ENCODE measurements at places on chromosomes 2 and 18. TPM values are rescaled to one million over a fixed set of nuclear protein-coding genes. Genes with fewer than 3 reads are reported as not detected.

DNA sequence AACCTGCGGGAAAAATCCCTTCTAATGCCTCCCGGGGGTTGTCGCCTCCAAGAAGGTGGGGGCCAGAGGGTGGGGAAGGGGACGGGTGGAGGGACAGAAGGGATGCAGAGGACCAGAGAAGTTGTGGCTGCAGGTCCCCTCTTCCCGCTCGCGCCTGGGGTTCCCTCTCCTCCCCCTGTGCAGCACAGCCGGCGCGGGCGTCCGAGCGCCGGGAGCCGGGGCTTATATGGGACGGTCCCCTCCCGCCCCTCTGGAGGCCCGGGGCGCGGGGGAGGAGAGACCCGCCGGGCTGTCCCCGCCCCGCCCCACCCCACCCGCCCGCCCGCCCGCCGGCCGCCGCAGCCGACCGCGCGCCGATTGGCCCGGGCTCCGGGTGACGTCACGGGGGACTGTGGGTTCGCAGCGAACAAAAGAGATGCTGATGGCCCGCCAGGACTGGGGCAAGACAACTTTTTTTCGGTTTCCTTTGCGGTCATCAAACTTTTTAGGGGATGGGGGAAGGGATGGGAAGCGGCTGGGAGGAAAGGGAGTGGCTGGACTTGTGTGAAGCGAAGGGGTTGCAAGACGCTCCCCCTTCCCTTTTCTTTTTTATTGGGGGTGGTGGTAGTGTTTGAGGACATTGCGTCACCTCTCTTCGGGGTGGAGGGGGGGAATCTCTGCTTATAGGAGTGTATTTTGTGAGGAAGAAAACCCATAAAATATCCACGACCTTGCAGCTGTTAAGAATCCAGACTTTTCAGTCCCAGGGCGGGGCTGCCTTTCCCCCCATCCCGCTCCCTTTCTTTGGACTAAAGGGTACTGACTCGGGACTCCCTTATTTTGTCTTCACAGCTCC lies at the start of gene FN1:
Gene FN1 (minus strand): TSS at position 199 of the 835 bp plus-strand sequence. CDS start 266 bp downstream, outside the sequence.
- H3K4me3 ChIP-seq: peak within 1 kb of the TSS; percentile 68
- H3K27me3 ChIP-seq: peaks cover 14% of the 10 kb centered on the region
- H3K27ac ChIP-seq: no peak within 1 kb of the TSS
- no peaks in the 10 kb centered on the region for H3K36me3 ChIP-seq
- no peak for DNase-seq
- no peaks in the 10 kb centered on the region for H3K4me1 ChIP-seq

GRCh38 chr18:64365106-64365505 lies 216.2 kb upstream of the LINC00305 start:
- no peak for DNase-seq
- H3K27ac ChIP-seq: no peak overlapping the region
- no peaks in the 10 kb centered on the region for H3K27me3 ChIP-seq
- H3K36me3 ChIP-seq: no peaks in the 10 kb centered on the region

- no peaks in the 10 kb centered on the region for H3K27me3 ChIP-seq
- DNase-seq: no peak
- no peak overlapping the region for H3K4me3 ChIP-seq
- H3K27ac ChIP-seq: no peak overlapping the region
- peaks cover 10% of the 10 kb centered on the region for H3K36me3 ChIP-seq
Measured at GRCh38 chr2:10165282-10165681, 42.7 kb downstream of the RRM2 start.

- H3K4me1 ChIP-seq: peaks cover 21% of the 10 kb centered on the region
- H3K36me3 ChIP-seq: no peaks in the 10 kb centered on the region
- no peak for DNase-seq
Measured at GRCh38 chr2:127411653-127412369, 6.4 kb upstream of the PROC start.

GRCh38 chr2:177670791-177671535 lies 278.4 kb downstream of the AGPS start:
- H3K27me3 ChIP-seq: no peaks in the 10 kb centered on the region
- no peaks in the 10 kb centered on the region for H3K36me3 ChIP-seq
- no peak overlapping the region for H3K27ac ChIP-seq
- no peaks in the 10 kb centered on the region for H3K4me1 ChIP-seq
- no peak for DNase-seq
- H3K4me3 ChIP-seq: no peak overlapping the region

DNA sequence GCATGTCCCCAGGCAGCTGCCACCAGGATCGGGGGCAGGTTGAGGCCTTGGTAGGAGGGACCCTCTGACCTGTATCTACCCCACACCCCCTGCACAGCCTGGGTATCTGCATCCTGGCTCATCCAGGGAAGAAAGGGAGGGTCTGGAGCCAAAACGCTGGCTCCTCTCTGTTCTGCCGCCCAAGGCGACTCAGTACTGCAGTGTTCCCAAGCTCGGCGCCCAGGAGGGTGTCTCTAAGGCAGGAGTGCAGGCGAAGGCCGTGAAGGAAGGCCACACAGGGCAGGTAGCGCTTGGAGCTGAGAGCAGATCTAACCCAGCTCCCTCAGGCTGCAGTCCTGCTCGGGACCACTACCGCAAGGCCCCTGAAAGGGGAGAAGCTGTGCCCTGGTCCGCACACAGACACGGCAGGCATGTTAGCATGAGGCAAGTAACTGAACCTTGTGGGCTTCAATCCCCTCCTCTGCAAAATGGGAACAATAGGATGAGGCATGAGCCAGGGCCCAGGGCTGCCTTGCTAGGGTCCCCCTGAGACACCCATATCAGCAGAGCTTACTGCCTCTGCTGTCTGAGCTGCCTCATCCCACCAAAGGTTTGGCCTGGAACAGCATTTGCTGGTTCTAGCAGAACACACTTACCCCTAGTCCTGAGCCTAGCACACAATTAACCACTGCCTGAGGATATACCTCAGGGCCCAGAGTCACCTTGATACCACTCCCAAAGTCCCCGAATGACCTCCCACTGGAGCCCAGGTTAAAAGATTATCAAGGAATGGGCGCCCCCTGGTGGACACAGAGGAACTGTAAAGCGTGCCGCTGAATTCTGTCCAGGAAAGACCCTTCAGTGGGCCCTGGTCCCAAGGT lies 6.5 kb downstream of the PTMA start:
- peaks cover 8% of the 10 kb centered on the region for H3K36me3 ChIP-seq
- H3K4me3 ChIP-seq: no peak overlapping the region
- no peaks in the 10 kb centered on the region for H3K27me3 ChIP-seq

GRCh38 chr2:3277050-3277747 lies 100.4 kb downstream of the EIPR1 start:
- H3K27ac ChIP-seq: no peak overlapping the region
- no peaks in the 10 kb centered on the region for H3K27me3 ChIP-seq
- no peak for DNase-seq
- no peak overlapping the region for H3K4me3 ChIP-seq
- no peaks in the 10 kb centered on the region for H3K4me1 ChIP-seq
- 0 out of 2 replicates have a peak, but pooled peaks cover 5% of the 10 kb centered on the region for H3K36me3 ChIP-seq

GRCh38 chr2:124489686-124490085 lies 464.6 kb downstream of the CNTNAP5 start:
- no peak overlapping the region for H3K4me3 ChIP-seq
- no peaks in the 10 kb centered on the region for H3K4me1 ChIP-seq
- no peak overlapping the region for H3K27ac ChIP-seq

DNA sequence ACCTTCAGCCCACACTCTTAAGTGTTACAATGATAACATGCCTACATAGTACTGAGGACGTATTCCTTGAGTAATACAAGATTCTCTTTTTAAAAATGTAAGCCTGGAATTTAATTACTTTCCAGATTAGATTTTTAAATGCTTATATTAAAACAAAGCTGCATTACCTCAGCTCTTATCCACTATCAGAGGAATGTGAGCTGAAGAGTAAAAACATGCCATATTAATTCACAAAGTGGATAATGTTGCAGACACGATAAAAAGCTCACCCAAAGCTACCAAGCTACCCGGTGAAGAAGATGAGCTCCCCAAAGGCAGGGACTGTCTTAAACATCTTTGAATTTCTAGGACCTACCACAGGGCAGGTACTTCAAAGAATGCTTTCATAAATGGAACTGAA lies 107.8 kb downstream of the NOL10 start:
- no peaks in the 10 kb centered on the region for H3K27me3 ChIP-seq
- H3K36me3 ChIP-seq: peaks cover 24% of the 10 kb centered on the region
- H3K27ac ChIP-seq: no peak overlapping the region
- DNase-seq: no peak
- no peaks in the 10 kb centered on the region for H3K4me1 ChIP-seq
- no peak overlapping the region for H3K4me3 ChIP-seq

GRCh38 chr2:53460347-53460746 lies 307.3 kb upstream of the CHAC2 start:
- H3K4me1 ChIP-seq: no peaks in the 10 kb centered on the region
- H3K27ac ChIP-seq: no peak overlapping the region
- no peak for DNase-seq
- no peaks in the 10 kb centered on the region for H3K27me3 ChIP-seq
- no peaks in the 10 kb centered on the region for H3K36me3 ChIP-seq

DNA sequence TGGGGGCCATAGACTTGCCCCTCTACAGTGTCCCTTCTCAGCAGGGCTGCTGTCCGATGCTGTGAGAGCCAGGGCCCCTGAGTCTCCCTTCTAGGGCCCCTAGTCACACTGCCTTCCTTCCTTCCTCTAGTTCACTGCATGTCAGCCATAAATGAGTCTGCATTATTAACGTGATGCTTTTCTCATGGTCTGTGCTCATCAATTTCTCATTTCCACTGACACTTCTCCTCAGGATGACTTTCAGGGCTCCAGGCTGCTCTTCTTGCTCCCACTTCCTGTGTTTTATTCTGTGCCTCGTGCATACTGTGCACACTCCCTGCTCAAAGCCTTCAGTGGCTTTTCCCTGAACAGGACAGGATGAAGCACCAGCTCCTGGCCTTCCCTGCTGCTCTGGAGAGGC lies 146.5 kb downstream of the FAM210A start:
- no peak overlapping the region for H3K27ac ChIP-seq
- H3K27me3 ChIP-seq: no peaks in the 10 kb centered on the region
- H3K36me3 ChIP-seq: no peaks in the 10 kb centered on the region
- no peak overlapping the region for H3K4me3 ChIP-seq
- H3K4me1 ChIP-seq: peaks cover 33% of the 10 kb centered on the region

GRCh38 chr2:191066197-191066918 lies 52.4 kb upstream of the STAT1 start:
- no peak overlapping the region for H3K27ac ChIP-seq
- H3K4me1 ChIP-seq: no peaks in the 10 kb centered on the region
- H3K36me3 ChIP-seq: no peaks in the 10 kb centered on the region
- H3K27me3 ChIP-seq: no peaks in the 10 kb centered on the region
- no peak overlapping the region for H3K4me3 ChIP-seq
- no peak for DNase-seq

GRCh38 chr2:150126839-150127238 lies 360.6 kb downstream of the RND3 start:
- H3K27ac ChIP-seq: no peak overlapping the region
- H3K4me1 ChIP-seq: no peaks in the 10 kb centered on the region
- 0 out of 2 replicates have a peak, but pooled peaks cover 1% of the 10 kb centered on the region for H3K27me3 ChIP-seq
- DNase-seq: peak; percentile 40

- H3K36me3 ChIP-seq: no peaks in the 10 kb centered on the region
- H3K4me3 ChIP-seq: no peak overlapping the region
- H3K27me3 ChIP-seq: no peaks in the 10 kb centered on the region
- H3K4me1 ChIP-seq: peaks cover 7% of the 10 kb centered on the region
- no peak for DNase-seq
Measured at GRCh38 chr2:142897807-142898206, 20.3 kb downstream of the KYNU start.

- no peaks in the 10 kb centered on the region for H3K27me3 ChIP-seq
- H3K36me3 ChIP-seq: no peaks in the 10 kb centered on the region
- H3K4me1 ChIP-seq: no peaks in the 10 kb centered on the region
- DNase-seq: no peak
Measured at GRCh38 chr18:11366410-11366809, 217.0 kb upstream of the PIEZO2 start.

DNA sequence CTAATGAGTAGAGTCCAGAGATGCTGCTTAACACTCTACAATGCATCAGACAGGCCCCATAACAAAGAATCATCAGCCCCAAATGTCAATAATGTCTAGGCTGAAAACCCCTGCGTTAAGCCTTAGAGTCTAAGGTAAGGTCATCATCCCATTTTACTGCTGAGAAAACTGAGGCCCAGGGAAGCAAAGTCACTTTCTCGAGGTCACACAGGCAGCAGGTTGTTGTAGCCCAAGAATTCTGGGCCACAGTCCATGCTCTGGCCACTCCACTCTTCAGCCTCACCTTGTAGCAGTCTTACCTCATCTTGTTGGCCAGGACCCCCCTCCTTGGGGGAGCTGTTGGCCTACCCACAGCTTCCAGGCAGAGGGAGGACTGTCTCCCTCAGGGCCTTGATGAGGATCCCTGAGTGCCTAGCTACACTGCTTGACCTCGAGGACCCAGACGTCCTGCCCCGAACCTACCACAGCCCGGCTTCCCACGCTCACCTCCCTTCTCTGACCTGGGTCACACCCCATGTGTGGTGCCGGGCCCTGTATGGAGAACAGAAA lies 54.4 kb downstream of the SMAD7 start:
- H3K27me3 ChIP-seq: no peaks in the 10 kb centered on the region
- peak overlapping the region; percentile 34 for H3K27ac ChIP-seq
- no peak for DNase-seq
- H3K36me3 ChIP-seq: no peaks in the 10 kb centered on the region

DNA sequence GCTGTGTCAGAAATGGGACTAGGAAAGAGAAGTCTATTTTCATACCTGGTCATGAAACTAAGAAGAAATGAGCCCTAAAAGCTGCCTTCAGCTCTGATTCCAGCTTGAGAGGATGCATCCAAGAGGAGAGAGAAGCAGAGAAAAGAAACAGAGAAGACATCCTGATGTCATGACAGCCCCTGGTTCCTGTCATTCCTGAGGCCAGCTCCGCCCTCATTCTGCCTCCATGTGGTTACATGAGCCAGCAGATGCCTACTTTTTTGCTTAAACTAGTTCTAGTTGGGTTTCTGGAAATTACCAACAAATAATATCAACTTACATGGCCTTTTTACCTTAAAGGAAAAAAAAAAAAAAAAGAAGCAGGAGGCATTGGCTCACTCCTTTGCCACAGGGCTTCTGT lies 14.1 kb upstream of the ACKR3 start:
- H3K27me3 ChIP-seq: no peaks in the 10 kb centered on the region
- no peak overlapping the region for H3K4me3 ChIP-seq
- H3K4me1 ChIP-seq: peaks cover 67% of the 10 kb centered on the region
- no peaks in the 10 kb centered on the region for H3K36me3 ChIP-seq
- no peak overlapping the region for H3K27ac ChIP-seq

- no peak overlapping the region for H3K27ac ChIP-seq
- no peaks in the 10 kb centered on the region for H3K27me3 ChIP-seq
- H3K4me1 ChIP-seq: no peaks in the 10 kb centered on the region
- DNase-seq: no peak
Measured at GRCh38 chr2:166334805-166335204, 40.9 kb downstream of the SCN9A start.

GRCh38 chr2:129117434-129117833 lies 798.8 kb upstream of the HS6ST1 start:
- H3K4me1 ChIP-seq: peaks cover 7% of the 10 kb centered on the region
- no peaks in the 10 kb centered on the region for H3K27me3 ChIP-seq
- H3K4me3 ChIP-seq: no peak overlapping the region
- no peak for DNase-seq
- H3K36me3 ChIP-seq: no peaks in the 10 kb centered on the region

SCN2A gene
- polyA plus RNA-seq: not detected

SERPINB4 gene
- polyA plus RNA-seq: not detected

IL1F10 gene
- not detected for polyA plus RNA-seq

VWA3B gene
- 0.24 TPM for polyA plus RNA-seq

TTC31 gene
- 27.2 TPM for polyA plus RNA-seq

ELOA2 gene
- polyA plus RNA-seq: not detected

CGREF1 gene
- 0.21 TPM for polyA plus RNA-seq

GAD1 gene
- 0.84 TPM for polyA plus RNA-seq

INO80D gene
- 4.8 TPM for polyA plus RNA-seq
